ENCODE measurements at places on chromosomes 16 and 17.
A peak's percentile ranks its signal among the peaks of the same experiment; 100 is the strongest.

GRCh38 chr16:84449156-84450140 lies 55.0 kb downstream of the MEAK7 start:
- DNase-seq: no peak

GRCh38 chr17:72115781-72116525 lies 4.9 kb upstream of the SOX9 start:
- no peak for DNase-seq

- no peak for DNase-seq
Observed at GRCh38 chr17:13158494-13159240, 140.8 kb upstream of the ELAC2 start.

- no peak for DNase-seq
Observed at GRCh38 chr17:6306820-6307219, 128.1 kb downstream of the AIPL1 start.

DNA sequence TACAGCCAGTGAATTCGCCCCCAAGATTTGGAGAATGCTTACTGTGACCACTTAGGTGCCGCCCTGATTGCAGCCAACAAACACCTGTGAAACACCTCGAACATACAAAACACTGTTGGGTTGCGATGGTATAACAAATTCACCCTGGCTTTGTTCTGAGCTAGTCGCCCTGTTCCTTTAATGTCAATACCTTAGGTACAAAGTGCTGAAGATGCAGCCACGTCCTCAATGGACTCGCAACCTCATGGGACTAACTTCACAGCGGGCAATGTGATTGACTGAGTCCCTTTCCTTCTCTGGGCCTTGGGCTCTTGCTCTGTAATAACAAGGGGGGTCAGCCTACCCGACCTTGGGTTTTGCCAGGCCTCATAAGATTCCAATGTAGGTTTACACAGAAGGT lies 28.9 kb upstream of the GOSR2 start:
- DNase-seq: no peak

DNA sequence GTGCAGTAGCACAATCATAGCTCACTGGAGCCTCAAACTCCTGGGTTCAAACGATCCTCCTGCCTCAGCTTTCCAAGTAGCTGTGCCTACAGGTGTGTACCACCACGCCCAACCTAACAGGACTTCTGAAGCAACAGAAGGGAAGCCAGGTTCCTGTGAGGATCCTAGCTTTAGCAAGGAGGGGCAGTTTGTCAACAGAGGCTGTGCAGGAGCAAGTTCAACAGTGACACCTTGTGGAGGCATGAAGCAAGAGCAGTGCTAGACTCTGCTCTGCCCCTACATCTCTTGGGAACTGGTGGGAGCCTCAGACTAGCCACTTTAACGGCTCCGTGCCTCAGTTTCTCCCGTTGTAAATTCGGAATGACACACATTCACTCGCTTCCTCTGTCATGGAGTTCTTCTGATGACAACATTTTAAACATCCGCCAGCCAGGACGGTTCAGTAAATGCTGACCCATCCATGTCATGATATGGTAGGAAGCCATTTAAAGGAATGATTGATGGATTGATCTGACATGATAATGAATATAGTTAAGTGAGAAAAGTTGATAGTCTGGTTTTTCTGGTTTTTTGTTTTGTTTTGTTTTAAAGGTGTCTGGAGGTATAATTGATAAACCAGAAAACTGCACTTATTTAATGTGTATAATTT lies 218.7 kb downstream of the MRTFB start:
- DNase-seq: peak; percentile 19

GRCh38 chr16:73385696-73386095 lies 337.8 kb upstream of the ZFHX3 start:
- DNase-seq: no peak

- peak; percentile 8 for DNase-seq
Observed at GRCh38 chr17:10243883-10244844, 45.8 kb upstream of the GAS7 start.

- no peak for DNase-seq
Observed at GRCh38 chr17:80047176-80047575, 10.7 kb downstream of the CCDC40 start.

- no peak for DNase-seq
Observed at GRCh38 chr17:18197535-18198194, 14.0 kb downstream of the ALKBH5 start.

- DNase-seq: peak; percentile 49
Observed at GRCh38 chr16:27222249-27223225, 19.2 kb downstream of the KDM8 start.

DNA sequence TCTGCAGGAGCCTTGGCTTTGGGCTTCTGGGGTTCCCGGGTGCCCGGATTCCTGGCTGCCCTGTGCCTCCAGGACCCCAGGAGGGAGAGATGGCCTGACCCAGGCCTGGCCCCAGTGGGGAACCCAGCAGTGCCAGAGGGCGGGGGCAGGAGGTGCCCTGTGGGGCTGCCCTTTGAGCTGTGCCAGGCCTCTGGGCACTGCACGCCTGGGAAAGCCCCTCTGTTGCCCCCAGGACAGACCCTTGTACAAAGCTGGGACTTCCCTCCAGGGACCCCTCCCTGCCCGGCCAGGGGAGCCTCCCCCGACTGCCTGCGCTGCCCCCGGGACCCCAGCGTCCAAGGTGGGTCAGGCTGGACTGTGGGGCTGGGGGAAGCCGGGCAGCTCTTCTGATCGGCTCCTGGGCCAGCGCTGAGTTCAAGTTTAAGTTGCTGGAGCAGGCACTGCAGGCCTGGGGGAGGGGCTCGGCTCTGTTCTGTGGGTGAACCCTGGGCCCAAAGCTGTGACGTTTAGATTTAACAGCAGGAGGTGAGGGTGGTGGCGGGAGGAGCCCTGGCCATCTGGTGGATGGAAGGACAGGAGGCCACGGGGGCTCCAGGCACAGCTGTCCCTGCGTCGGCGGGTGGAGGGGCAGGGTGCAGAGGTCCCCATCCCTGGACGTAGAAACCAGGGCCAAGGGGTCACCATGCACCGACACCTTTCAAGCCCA lies 27.6 kb upstream of the C1QTNF8 start:
- DNase-seq: no peak

DNA sequence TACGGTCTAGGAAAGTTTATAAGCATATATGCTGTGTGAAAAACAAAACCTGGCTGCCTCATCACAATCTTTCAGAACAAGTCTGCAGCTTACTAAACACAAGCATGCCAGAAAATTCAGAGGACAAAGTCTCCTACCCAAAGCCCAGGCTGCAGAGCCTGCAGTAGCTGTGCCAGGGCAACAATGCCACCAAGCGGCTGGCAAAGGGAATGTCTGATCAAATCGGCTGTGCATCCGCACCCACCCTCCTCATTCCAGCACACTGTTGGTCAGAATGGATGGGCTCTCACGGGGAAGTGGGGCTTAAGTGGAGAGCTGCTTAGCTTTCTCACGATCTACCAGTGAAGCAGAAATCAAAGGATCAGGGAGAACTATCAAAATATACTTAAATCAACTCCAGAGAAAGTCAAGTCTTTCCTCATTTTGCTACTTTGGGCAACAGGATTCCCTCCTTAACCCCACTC lies 73.5 kb downstream of the CYTH1 start:
- peak; percentile 74 for DNase-seq

DNA sequence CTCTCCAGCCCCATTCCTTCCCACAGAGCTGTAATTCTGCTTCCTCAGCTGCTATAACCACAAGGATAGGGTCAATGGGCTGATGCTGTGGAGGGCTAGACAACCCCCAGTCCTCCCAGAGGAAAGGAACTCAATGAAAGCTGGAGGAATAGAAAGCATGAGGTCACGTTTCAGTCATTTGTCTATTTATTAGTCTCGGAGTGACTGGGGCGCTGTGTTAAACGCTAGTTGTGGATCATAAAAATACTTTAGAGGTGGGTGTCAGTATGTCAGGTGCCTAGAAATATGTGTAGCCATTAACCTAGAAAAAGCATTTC lies 787 bp upstream of the CCL3L1 start:
- no peak for DNase-seq

DNA sequence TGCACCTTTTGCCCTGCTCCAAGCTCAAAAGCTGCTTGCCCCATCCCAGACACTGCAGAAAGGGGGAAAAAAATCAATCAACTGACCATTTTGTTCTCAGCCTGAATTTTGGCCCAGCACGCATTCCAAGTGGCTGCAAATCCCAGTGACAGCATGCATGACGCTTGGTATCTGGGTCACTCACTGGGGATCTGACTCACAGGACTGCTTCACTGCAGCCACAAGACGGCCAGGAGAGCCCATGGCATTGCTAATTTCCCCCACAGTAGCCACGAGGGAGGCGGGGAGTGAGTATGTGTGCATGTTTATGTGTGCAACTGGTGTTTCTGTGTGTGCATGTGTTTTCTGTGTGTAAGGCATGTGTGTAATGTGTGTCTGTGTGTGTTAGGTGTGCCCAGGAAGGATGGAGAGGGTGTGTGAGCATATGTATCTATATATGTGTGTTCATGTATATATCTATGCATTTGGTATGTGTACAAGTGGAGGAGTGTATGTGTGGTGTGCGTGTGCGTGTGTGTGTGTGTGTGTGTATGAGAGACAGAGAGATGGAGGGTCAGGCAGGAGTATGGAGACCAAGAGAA lies 33.8 kb downstream of the SDK2 start:
- DNase-seq: no peak

DNA sequence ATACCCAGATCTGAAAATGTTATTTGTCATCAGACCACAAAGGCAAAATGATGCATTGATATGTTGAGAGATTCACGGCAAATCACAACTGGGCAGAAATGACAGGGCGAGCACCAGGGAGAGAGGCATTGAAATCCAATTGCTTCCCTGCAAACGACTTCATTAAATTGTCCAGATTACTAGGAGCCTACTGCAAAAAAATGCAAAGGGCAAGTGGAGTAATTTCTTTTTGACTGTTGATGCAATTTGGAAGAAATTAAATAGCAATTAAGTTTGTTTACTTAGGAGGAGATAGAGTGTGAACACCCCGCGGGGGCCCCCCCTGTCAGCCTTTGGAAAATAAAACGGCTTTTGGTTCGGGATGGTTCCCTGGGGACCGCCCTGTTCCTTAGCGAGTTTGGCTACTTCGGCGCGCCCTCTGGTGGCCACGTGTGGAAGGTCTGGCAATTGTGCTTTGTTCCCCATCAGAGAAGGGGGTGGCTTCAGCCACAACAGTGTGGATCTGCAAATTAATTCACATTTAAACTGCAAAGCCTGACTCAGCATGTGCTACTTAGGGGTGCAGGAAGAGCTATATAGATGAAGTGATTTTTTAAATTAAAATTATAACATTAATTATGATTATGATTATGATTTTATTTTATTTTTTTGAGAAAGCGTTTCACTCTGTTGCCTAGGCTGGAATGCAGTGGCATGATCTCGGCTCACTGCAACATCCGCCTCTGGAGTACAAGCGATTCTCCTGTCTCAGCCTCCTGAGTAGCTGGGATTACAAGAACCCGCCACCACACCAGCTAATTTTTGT lies 14.5 kb upstream of the TMC7 start:
- peak; percentile 64 for DNase-seq

- no peak for DNase-seq
Observed at GRCh38 chr16:3879258-3879886, 1.1 kb downstream of the CREBBP start.

DNA sequence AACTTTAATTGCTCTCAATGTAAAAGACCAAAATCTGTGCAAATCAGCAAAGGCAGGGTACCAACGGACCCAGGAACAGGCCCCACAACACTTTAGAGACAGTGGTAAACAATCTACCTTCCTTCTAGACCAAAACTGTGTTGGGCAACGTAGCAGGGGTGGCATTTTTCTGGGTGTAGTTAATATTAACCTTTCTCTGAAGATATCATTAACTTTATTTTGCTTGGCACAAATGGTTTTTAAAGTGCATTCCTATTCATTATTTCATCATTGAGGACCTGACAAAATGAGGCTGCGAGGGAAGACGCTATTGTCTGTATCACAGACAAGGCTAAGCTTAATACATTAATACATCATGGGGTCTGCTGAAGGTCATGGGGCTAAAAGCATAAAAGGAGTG lies 37.9 kb upstream of the TRAP1 start:
- DNase-seq: no peak

DNA sequence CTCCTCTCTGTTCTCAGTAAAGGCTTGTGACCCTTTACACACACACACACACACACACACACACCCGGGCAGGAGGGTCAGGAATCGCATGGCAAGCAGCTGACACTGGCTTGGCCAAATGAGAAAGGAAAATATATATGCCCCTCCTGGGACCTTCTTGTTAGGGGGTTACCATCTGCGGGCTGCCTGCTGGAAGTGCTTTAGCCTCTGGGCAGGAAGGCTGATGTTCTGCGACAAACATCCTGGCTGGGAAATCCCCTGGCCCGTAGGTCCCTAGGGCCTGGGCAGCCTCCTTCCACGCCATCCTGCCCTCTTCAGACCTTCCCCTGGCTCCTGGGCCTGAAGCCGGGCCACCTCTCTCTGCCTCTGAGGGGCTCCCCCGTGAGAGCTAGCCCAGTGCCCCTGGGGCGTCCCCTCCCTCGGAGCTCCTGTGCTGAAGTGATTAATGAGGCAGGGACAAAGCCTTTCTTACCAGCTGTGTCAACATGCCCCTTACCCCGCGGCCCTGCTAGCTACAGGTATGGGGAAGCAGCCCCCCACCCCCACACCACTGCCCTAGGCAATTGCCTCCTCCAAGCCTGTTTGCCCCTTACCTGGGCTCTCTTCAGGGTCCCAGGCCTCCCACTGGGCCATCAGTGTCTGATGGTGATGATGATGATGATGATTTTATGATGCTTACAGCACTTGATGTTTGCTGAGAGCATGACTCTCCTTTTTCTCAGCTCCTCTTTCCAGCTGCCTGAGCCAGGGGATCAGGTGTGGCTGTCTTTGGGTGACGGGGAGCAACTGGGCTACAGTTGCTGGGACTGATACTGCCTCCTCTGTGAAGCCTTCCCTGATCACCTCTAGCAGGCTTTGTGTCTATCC lies 32.8 kb upstream of the ETV4 start:
- DNase-seq: peak; percentile 63

GRCh38 chr17:12421646-12422306 lies 243.9 kb upstream of the MYOCD start:
- DNase-seq: peak; percentile 52

GRCh38 chr17:40177275-40177874 lies at the start of gene RAPGEFL1:
TSS of gene RAPGEFL1 (plus strand) at chr17:40177470. CDS start at chr17:40177862, 392 bp downstream.
- no peak for DNase-seq

- DNase-seq: no peak
Observed at GRCh38 chr16:14182999-14183398, 111.9 kb downstream of the MRTFB start.

- no peak for DNase-seq
Observed at GRCh38 chr16:25542306-25542705, 149.5 kb upstream of the HS3ST4 start.

- no peak for DNase-seq
Observed at GRCh38 chr17:45929344-45929743, 35.0 kb downstream of the MAPT start.
